Stimulated activated CD4-positive, alpha-beta T cell treated with anti-CD3 and anti-CD28 coated beads, Interleukin-12 subunit alpha, Interleukin-12 subunit beta, amount 100 ng/mL, for 24 hours (primary cell): ENCODE measurements at places on chromosomes 12 and 14.

- no peak for DNase-seq
These were observed 111.0 kb upstream of the GSC start for GRCh38 chr14:94880876-94881275.

DNA sequence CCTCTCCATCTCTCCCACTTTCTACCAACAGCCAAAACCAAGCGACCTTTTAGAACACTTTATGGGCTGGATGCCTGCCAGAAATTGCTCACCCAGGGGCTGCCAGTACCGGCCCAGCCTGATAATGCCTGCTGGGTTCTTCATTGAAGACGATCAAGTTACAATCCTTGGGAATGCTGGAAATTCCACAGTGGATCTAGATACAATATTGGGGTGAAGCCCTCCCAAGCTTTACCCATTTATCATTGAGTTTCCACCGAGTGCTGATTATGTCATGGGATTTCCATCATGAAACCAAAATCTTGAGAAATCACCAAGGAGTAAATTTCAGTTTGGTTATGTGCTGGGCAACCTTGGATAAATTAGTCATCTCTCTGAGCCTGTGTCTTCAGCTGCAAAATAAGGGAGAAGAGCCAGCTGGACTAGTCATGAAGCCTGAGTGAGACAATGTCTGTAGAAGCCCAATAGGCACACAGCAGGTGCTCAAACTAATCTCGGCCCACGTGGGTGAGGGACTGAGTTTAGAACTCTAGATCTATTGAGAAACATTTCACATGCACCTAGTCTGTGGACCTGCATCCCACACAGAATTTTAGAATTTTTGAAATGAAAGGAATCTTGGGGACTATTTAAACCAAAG, 75.5 kb upstream of the CLMN start:
- no peak for DNase-seq

DNA sequence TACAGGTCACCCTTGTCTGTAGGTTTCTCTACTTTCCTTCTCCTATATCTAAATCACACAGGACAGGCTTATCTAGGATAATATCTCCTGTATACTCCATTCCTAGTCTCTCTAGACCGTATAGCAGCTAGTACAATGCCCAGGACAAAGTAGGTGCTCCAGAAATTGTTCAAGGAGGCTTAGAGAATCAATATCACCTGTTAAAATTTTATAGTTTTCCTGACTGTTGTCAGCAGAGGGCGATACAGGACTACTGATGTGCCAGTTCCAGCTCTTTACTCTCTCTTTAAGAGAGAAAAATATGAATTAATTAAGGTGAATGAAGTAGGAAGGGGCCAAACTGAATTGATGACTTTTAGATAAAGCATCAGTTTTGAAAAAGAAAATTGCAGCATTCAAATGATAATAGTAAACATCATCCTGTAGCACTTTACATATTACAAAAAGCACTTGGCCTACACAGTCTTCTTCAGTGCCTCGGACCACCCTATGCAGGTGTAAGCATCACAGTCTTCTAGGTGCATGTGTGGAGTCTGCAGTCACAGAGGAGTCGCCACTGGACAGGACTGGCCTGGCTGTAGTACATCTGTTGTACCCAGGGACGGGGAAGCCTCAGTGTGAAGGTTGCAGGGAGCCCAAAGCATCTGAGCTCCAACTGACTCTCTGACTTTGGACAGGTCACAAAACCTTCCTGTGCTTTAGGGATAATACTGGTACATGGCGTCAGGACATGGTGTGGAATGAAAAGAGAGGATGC, 61.9 kb upstream of the MAX start:
- DNase-seq: no peak

GRCh38 chr14:81453166-81453766, 53.1 kb upstream of the STON2 start:
- DNase-seq: no peak

DNA sequence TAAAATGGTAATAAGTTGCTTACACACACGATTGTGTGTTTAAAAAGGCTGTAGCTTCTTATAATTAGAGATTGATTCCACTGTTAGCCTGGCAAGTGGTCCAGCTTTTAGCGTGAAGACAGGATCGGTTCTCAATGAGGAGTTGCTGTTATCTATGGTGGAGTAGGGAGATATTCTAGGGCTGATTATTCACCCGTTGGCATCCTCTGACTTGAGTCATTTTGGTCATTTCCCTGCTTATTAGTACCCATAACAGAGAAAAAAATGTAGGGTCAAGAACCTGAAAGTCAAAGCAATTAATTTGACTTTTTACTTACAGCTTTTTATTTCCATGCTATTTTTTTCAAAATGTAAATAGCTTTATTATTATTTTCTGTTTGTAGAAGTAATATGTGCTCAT, 76.0 kb downstream of the KCNK13 start:
- DNase-seq: no peak

DNA sequence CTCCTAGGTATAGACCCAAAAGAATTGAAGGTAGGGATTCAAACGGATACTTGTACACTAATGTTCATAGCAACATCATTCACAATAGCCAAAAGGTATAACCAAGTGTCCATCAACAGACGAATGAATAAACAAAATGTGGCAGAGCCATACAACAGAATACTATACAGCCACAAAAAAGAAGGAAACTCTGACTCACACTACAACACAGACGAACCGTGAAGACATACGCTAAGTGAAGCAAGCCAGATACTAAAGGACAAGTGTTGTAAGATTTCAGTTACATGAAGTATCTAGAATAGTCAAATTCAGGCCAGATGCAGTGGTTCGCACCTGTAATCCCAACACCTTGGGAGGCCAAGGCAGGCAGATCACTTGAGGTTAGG, 19.1 kb downstream of the CAMKK2 start:
- no peak for DNase-seq

- DNase-seq: no peak
These were observed 344.8 kb upstream of the USP15 start for GRCh38 chr12:61915420-61915819.

DNA sequence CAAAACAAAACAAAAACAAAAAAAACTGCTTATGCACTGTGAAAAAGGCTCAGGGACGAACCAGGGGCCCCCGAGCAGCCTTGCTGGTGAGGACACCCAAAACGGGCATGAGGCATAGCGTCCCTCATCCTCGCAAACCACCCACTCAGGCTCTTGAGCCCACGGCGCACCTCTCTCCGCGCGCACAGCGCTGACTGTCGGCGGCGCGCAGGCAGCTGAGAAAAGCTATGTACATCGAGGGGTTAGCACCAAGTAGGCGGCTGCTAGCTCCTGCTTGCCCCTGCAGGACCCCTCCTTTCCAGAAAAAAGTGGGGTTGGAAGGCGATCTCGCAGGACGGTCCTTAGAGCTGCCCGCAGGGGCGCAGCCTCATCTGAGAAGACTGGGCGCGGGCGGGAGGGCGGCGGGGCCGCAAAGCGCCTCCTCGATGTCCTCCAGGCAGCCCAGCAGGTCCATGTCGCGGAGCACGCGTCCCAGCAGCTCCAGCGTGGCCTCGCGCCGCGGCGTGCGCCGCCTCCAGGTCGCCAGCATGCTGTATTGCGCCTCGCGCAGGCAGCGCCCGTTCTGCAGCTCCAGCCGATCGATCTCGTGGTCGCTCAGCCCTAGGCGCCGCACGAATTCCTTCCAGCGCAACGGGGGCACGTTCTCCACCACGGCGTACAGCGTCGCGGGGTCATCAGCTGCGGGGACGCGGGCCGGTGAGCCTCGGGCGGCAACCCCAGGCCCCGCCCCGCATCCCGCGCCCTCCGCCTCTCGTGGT, 12.8 kb downstream of the TNFRSF1A start:
- no peak for DNase-seq
